ENCODE measurements at places on chromosomes 5 and 9. TPM values are rescaled to one million over a fixed set of nuclear protein-coding genes. Genes with fewer than 3 reads are reported as not detected.

Gene CTSV
- 15.5 TPM for total RNA-seq

Gene OR1Q1
- total RNA-seq = not detected

- no peak for DNase-seq
Measured at GRCh38 chr9:36679710-36680109, 107.0 kb downstream of the MELK start.

GRCh38 chr9:86485359-86485758 is 131.1 kb upstream of the TUT7 start:
- no peak for DNase-seq

- DNase-seq = no peak
Measured at GRCh38 chr5:160318409-160318808, 6.0 kb upstream of the CCNJL start.

GRCh38 chr5:138338411-138339090 is 485 bp downstream of the FAM53C start:
- DNase-seq = no peak

- DNase-seq = no peak
Measured at GRCh38 chr5:35678661-35679060, 61.0 kb downstream of the SPEF2 start.

- DNase-seq = no peak
Measured at GRCh38 chr9:75812141-75812540, 78.3 kb upstream of the PCSK5 start.

- DNase-seq = no peak
Measured at GRCh38 chr9:113381909-113382411, 5.2 kb upstream of the HDHD3 start.

- no peak for DNase-seq
Measured at GRCh38 chr5:27472000-27472763, 433.8 kb upstream of the CDH9 start.

All from HCT116 (cell line).